ENCODE measurements at places on chromosomes 13 and 19.

- no peak for DNase-seq
Measured at GRCh38 chr19:46337487-46337886, 9.4 kb upstream of the PPP5C start.

DNA sequence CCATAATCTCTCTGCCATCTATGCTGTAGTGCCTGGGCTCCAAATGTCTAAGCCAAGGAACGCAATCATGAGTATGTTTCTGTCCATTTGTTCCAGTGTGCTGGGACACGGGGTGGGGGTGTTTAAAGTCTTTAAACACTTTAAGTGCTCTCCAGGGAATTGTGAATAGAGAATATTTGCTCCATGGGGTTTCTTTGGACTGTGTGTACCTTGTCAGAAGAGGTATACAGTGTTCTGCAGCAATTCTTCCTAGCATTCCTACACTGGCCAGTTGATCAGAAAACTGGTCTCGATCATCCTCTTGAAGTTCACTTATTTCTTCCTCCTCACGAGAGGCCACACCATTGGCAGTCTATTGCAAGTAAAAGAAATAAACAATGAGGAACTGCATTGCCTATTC, 35.1 kb upstream of the EEF1AKMT1 start:
- no peak for DNase-seq

DNA sequence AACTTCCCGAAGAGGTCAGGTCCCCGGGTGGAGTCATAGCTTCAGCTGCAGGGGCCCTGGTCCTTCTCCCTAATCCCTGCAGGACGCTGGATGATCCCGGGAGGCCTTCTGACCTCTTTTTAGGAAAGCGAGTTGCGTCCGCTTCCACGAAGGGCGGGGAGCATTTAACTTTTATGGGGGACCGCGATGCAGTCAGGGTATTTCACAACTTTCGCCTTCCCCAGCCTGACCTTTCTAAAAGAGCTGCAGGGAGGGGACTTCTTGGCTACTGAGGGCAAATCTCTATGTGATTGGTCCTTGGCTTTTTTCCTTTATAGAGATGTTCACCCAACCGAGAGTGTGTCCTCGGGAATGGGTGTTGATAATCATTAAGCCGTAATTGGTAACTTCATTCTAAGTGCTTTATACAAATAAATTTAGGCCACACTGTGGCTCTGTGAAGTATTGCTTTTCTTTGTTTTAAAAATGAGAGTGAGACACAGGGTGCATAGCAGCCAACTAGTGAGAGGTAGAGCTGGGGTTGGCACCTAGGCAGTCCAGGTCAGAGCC, 778 bp downstream of the ZNF230 start:
- DNase-seq: peak; percentile 20

GRCh38 chr13:112105892-112106291, 38.9 kb downstream of the SOX1 start:
- no peak for DNase-seq

GRCh38 chr19:6663236-6664201, 6.4 kb downstream of the TNFSF14 start:
- DNase-seq: no peak

All from DND-41 (cell line).